ENCODE measurements at places on chromosomes 12 and 14.

- DNase-seq: no peak
Observed at GRCh38 chr12:16130343-16130742, 147.1 kb downstream of the SLC15A5 start.

DNA sequence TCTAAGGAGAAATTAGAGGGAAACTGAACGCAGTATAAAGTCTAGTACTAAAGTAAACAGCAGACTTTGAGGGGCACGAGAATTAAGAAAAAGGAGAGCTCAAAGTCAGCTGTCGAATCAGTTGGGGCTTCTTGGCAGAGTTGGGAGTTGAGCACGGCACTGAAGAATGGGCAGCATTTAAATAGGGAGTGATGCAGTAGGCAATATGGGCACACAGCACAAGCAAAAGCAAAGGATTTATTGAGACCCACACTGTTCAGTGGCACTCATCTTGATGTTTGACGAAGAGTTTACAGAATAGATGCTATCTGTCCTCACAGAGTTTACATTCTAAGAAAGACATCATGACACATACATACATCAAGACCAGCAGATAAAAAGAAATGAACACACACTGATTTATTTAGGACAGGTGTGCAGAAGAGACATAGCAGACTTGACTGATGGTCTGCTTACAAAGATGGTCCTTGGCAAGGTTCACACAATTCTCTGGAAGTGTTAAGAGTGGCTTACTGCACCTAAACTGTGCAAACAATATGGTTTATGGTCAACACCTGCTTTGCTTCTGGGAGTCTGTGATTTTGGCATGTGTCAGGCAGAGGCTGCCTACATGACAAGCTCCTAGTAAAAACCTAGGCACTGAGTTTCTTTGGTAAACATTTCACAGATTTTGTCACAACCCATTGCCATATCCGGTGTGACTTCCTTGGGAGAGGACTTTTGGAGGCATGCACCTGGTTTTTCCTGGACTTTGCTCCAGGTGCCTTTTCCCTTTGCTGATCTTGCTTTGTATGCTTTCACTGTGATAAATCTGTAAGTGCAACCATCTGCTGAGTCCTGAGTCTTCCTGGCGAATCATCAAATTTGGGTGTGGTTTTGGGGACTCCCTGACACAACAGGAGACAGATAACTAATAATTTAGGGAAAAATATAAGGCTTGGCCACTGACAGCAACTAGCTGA is 26.3 kb downstream of the ALKBH1 start:
- DNase-seq: no peak

GRCh38 chr14:95544588-95544987 is 9.7 kb downstream of the GLRX5 start:
- no peak for DNase-seq

DNA sequence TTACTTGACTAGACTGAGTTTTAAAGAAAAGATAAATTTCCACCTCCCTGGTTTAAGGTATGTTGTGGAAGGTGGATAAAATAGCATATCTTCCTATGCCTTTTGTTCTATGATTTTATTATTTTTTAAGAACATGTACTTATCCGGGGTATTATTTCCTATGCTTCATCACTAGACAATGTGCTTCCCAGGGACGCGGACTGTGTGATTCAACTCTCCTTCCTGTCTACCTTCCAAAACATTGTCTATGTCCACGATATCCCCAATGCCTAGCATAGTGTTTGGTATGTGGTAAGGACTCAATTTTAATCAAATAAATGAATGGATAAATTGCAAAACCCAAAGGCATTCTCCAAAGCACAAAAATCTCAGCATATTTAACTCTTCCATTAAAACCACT is 8.3 kb upstream of the CCND2 start:
- DNase-seq: no peak

GRCh38 chr12:46407361-46407760 is 34.8 kb upstream of the SLC38A2 start:
- no peak for DNase-seq

DNA sequence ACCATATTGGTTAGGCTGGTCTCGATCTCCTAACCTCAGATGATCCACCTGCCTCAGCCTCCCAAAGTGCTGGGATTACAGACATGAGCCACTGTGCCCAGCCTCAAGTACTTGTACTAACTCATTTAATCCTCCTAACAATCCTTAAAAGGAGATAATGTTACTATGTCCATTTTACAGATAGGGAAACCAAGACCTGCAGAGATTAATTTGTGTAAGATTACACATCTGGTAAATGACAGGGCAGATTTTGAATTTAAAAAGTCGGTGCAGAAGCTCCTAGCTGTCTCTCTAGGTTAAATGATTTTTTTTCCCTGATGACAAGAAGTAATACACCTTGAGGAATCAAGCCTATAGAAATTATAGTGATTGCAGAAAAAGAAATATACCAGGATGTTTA is 13.7 kb upstream of the HECTD1 start:
- no peak for DNase-seq

DNA sequence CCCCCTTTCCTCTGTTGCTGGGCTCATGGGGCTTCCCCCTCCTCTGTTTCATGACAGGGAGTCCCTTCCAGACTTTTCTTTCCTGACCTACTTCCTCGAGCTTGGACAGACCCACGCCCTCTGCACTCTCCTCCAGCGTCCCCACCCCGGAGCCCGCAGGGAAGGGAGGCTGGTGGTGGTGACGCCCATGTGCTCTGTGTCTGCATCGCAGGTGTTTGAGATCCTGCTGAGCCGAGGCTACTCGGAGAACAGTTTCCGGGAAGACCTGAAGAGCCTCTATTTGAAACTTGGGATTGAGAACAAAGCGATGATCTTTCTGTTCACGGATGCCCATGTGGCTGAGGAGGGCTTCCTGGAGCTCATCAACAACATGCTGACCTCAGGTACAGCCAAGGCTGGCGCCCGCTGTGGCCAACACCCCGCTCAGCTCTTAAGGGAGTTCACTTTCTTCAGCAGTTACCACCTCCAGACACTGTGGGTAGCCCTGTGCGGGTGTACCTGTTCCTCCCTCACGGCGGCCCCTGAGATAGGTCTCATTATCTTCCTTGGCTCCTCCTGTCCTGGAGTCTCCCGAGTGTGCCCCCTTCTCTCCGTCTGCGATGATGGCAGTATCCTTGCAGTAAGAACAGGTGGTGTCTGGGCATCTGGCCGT is 85.6 kb downstream of the CCDC92 start:
- DNase-seq: no peak

GRCh38 chr12:49794021-49794420 is 34.2 kb downstream of the NCKAP5L start:
- no peak for DNase-seq

GRCh38 chr14:91946622-91947474 is 646 bp downstream of the FBLN5 start:
- no peak for DNase-seq

GRCh38 chr14:66507181-66507721 is 696 bp upstream of the GPHN start:
- DNase-seq: no peak

DNA sequence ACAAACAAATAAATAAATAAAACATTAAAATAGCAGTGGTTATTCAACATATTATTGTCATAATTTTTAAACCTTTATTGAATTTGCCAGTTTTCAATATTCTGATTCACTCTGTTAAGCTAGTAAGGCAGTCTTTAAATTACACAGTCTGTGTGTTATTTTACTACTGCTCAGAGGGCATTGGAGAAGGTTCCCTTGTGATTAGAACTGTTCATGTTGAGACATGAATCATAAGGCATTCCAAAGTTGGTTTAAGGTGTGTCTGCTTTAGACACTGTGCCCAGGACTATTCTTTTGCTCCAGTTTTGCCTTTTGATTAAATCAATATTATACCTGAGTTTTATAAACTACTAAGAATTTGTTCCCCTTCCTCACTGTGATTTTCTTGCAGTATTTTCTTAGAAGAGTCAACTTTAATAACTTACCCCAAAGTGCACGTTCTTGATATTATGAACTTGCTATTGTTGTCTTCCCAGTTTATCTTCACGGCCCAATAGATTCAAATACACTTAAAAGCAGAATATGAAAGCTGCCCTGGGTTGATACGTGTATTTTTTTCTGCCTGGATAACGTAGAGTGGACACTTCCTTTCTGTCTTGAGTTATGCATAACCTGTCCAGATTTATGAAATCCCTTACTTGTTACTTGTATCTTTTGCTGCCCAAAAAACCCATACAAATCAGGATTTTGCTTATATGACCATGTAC is 105.3 kb upstream of the BCAT1 start:
- no peak for DNase-seq

DNA sequence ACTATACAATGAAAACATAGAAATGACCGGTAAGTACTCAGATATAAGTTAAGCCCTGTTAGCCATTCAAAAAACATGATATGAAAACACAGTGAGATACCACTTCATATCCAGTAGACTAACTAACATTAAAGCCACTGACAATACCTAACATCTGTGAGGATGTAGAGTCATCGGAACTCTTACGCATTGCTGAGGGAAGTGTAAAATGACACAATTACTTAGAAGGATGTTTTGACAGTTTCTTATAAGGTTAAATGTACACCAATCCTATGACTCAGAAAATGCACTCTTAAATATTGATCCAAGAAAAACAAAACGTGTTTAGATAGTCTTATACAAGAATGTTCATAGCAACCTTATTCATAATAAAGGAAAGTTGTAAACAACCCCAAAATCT is 782.9 kb downstream of the BCL11B start:
- no peak for DNase-seq

DNA sequence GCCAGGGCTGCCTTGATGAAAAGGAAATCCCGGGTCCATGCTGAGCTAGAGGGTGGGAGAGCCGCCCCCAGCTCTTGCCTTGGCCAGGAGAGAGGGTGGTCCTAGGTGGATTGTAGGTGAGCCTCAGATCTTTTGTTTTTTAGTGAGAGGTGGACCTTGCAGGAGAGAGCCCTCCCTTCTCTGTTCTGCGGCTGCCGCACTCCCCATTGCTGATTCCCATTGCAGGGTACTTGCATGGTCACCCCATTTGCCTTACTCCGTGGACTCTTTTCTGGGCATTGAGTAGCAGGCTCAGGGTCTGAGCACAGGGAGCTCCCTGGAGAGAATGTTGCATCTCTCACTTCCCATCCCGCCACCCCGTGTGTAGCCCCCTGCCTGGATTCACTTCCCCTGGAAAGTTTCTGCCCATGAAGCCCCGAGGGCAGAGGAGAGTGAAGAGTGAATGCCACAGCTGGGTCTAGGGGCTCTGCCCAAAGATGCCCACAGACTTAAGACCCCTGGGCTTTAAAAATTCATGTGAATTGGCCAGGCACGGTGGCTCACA is 10.2 kb downstream of the VASH1 start:
- DNase-seq: no peak

- no peak for DNase-seq
Observed at GRCh38 chr14:24990050-24990449, 59.9 kb downstream of the STXBP6 start.

DNA sequence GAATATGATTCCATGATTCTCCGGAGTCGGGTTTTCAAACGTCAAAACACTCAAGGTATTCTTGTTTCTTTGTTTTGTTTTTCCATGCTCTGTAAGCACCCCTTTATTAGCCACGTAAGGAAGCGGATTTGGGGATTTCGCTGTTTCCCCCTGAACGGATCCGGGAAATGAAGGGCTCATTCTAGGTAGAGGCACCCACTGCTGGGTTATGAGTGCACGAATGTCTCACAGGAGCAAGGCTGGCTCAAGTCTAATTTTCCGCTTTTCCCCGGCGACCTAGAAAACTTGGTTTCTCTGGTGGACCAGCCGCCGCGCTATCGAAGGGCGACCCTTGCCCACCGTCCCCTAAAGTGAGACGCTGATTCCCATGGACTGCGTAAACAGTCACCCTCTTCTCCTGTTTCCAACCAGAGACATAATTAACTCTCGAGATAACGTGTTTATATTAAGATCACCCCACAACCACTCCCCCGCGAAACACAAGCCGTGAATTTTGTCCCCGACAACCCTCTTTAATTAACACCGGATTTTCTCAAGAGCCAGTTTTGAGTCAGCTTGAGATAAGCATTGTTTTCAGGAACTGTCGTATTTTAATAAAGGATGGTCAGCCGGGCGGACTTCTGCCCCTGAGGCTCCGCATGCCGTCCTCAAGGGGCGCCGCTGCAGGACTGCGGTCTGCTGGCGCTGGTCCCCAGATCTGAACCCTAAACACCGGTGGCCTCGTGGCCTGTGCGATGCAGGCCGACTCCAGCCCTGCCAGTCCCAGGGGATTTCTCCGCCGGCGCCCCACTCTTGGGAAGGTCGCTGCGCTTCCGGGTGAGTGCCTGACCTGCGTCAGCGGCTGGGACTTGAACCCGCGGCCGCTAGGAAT is 515 bp upstream of the ABCC9 start:
- no peak for DNase-seq

GRCh38 chr12:116153113-116153512 is 124.4 kb downstream of the MED13L start:
- DNase-seq: no peak

DNA sequence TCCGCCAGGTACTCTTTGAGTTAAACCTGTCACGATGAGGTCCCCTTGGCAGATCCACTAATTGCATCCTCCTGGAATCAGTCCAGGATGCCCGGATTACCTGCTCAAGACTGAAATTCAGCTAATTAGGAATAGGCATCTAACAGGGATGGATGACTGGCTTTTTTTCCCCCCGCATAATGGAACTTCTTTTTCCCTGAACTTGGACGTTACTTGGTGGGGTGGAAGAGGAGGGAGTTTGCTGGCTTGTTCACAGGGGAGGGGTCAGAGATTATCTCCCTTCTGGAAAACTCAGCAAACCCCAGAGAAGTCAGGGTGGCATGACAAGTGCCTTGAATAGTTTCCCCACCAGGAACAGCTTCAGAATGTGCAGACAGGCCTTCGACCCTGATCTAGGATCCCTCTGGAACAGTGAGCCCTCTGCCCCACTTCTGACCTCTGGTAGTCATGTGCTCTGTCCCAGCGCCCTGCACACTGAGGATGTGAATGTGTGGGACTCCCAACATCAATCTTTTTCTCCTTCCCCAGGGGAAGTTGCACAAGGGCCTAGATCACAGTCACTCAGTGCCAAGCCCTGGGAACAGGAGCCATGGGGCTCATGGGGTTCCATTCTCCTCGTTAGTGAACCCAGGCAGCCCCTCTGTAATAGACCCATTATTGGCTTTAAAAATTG is 142.5 kb downstream of the SMOC1 start:
- no peak for DNase-seq

DNA sequence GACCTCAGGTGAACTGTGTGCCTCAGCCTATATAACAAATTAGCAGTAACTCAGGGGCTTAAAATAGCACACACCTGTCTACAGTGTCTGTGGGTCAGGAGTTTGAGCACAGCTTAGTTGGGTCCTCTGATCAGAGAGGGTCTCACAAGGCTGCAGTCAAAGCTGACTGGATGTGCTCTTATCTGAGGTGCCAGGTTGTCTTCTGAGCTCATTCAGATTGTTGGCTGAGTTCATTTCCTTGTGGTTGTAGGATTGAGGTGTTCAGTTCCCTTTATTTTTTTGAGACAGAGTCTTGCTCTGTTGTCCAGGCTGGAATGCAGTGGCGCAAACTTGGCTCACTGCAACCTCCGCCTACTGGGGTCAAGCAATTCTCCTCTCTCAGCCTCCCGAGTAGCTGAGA is 164.7 kb downstream of the ADCK1 start:
- no peak for DNase-seq

DNA sequence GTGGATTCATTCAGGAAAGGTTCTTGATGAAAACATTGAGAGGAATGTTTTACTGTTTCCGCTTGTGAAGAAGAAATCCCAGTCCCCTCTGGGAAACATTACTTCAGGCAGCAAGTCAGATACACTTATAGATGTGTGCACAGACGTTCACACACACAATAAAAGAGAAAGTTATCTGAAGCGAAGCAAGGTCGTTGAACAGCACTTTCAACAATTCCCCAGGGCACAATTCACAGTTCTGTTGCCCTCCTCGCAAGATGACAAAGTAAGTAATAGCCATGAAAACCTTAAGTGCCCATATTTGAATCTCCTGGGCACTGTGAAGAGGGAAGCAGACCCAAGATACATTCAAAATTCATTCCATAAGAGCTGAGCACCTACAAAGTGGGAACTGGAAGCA is 156.6 kb upstream of the CAND1 start:
- DNase-seq: no peak

All from stimulated activated CD8-positive, alpha-beta memory T cell treated with anti-CD3 and anti-CD28 coated beads, Interleukin-7, amount 100 ng/mL, for 24 hours (primary cell).